ENCODE measurements at places on chromosomes 2 and 18.

DNA sequence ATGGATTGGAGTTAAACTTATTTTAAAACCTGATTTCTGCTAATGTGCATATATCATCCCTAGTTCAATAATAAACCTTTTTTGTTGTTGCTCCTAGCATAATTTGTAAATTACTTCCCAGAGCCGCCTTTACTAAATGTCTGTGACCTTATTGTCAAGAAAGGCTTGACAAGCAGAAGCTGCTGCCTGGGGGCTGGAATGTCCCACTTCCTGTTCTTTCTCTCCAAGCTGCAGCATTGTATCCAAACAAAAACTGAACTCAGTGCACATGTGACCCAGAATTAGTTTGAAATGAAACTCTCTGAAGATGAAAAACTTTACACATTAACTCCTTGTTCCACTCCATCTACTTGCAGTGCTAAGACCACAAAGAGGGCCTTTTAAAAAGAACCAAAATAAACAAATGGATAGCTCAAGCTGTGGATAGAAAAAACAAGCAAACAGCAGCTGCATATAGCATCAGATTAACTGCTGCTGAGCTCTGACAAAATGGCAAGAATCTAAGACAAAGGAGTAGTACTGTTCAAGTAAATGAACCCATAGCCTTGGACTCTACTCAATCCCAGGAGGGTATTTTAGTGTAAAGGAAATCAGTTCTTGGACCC, 99.8 kb upstream of the NEUROD1 start:
- no peak for DNase-seq

- no peak for DNase-seq
These were observed 100.8 kb downstream of the EPC2 start for GRCh38 chr2:148745151-148745851.

DNA sequence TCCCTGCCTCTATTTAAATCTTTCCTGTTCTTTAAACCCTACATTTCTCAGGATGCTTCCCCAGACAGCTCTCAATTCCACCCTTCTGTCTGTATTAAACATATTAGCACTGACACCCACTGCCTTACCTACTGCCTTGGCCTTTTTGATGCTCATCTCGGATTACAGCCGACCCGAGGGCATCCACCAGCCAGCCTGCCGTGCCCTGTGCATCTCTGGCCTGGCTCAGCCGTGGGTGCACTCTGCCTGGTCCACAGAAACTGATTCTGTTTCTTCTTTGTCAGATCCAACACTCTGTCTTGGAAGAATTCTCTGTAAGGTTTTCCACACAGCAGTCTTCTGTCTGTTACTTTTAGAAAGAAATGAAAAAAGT, 27.2 kb downstream of the TANC1 start:
- no peak for DNase-seq

DNA sequence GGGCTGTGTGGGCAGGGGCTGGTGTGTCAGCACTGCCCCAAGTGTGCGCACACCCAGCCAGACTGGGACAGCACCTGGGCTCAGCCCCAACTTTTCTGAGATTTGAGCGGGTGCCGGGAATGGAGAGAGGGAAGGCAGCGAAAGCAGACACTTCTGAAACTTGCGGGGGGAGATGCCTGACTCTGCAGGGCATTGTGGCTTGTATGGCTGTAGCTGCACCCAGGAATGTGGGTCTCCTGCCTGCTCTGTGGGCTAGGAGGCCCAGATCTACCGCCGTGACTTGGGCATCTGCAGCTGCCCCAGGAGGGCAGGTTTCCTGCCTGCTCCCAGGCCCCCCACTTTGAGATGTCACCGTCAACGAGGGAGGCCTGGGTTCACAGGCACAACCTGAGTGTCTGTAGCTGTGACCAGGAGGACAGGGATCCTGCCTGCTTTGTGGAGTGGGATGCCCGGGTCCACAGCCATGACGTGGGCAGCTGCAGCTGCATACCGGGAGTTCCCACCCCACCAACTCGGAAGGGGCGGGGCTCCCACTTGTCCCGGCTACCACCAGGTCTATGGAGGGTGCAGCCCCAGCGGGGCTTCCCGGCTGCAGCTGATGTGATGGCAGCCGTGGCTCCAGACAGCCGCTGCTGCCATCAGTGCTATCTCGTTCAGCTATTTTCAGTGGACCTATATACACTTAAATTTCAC, 95.3 kb downstream of the DOK6 start:
- no peak for DNase-seq

DNA sequence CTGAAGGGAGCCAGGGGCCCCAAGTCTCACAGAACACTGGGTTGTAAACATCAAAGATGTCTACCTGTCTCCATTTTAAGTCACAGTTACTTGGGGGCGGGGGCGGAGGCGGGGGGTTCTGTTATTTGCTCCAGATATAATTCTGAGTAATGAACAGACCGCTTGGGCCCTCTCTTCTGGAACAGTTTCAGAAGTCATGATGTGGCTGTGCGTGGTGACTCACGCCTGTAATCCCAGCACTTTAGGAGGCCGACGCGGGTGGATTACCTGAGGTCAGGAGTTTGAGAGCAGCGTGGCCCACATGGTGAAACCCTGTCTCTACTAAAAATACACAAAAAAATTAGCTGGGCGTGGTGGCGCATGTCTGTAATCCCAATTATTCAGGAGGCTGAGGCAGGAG, 157.9 kb upstream of the APCDD1 start:
- DNase-seq = no peak

GRCh38 chr18:3061581-3062312, 48.8 kb upstream of the LPIN2 start:
- DNase-seq = no peak

- DNase-seq = no peak
These were observed 195.6 kb downstream of the CLIP4 start for GRCh38 chr2:29310650-29311348.

DNA sequence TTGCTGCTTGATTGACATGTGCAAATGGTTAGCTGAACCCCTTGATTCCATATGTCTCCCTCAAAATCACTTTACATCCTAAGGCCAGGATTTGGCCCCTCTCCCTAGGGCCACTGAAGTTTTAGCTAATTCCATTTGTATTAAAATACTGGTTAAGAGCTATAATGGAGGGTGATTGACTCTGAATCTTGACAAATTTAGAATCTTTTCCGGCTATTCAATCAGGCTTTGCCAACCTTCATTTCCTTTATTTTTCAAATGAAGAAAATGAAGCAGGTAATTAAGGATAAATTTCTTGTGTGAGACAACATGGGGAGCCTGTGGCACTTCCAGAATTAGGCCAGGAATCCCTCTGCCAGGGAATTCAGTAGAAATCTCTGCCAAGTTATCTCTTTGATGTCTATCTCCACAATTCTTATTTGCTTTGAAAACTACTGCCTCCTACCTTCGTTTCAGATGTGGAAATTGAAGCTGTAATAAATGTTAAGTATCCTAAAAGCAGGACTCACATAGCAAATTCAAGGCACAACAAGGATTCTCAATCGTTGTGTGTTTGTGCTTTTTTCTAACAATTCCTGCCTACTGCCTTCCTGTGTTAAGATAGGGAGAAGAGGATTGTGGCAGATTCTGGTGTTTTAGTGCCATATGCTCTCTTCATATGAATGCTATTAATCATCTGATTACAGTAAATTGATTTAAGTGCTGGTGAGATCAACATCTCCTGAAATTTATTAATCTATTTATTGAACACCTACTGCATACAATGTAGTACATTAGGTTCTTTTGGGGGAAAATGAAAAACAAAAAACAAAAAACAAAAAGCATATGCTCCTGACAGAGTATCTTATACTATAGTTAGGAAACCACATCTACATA, 47.8 kb upstream of the MAP4K3 start:
- DNase-seq = no peak

- no peak for DNase-seq
These were observed 12.3 kb upstream of the CERS6 start for GRCh38 chr2:168443818-168444217.

GRCh38 chr2:22880161-22880560, 504.8 kb upstream of the KLHL29 start:
- DNase-seq = no peak

- no peak for DNase-seq
These were observed 290.2 kb downstream of the ZNF385B start for GRCh38 chr2:179571252-179571651.

DNA sequence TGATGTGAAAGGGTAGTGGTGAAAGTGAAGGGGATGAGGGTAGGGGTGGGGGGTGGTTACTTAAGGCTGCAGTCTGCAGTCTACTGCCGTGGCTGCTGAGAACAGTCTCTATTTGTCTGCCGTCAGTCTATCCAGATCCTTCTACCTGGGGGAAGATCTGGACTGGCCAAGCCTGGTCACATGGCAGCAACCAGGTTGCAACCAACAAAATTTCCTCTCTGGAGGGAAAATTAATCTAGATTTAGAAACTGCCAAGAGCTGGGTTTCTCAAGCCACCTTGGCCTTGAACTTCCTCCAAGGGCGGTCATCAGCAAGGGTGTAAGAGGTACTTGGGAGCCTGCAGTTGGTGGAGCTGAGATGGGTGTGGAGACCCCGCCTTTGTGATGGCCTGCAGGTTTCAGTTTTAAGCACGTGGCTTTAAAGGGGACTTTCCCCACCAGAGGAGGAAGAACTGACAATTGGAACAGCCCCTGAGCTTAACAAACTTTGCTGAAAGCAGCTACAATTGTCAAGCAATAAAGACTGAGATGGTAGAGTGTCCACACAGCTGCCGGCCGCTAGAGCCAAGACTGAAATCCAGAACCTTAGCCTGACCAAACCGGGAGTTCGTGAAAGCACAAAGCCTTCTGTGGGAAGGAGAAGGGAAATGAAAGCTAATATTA, 31.4 kb upstream of the KCMF1 start:
- DNase-seq = no peak

- DNase-seq = no peak
These were observed 30.9 kb downstream of the LONRF2 start for GRCh38 chr2:100291152-100291970.

DNA sequence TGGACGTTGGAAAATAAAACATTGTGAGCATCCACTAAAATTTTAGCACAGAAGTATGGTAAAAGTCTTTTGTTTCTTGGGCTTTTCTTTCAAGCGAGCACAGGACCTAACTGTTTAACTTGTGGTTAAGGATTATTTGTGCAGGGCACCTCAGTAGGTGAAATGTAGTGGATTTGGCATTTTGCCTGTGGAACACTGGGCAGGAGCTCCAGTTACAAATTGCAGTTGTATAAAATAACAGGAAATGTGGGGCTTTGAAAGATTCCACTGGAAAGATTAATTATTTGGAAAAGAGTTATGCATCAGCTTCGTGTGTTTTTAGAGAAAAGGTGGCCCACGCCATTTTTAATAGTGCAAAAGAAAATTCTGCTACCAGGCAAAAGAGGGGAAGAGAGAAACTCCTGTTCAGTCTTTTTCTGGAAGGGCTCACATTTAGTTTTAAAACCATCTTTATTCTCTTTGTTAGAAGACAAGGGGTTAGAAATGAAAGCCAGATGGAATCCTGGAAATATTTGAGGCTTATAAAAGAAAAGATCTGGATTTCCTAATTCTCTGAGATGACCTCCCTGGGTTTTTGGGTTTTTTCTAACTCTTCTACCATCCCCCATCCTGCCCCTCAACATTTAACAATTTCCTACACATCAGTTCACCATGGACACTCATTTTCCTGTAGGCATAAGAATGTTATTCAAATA, 144.3 kb upstream of the SERTAD2 start:
- DNase-seq = no peak

DNA sequence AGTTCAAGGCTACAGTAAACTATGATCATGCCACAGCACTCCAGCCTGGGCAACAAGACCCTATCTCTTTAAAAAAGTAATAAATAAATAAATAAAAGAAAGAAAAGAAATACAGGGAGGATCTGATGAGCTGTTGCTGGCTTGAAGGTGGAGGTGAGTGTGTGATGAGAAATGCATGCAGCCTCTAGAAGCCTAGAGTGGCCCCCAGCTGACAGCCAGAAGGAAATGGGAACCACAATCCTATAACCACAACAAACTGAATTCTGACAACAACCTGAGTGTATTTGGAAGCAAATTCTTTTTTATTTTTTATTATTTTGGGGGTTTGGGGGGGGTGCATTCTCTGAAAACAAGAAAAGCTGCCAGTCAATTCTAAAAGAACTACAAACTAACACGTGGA, 14.6 kb downstream of the NOL10 start:
- DNase-seq = no peak

- DNase-seq = no peak
These were observed 61.3 kb downstream of the THADA start for GRCh38 chr2:43534569-43534968.

- DNase-seq = no peak
These were observed 30.8 kb downstream of the PDIA6 start for GRCh38 chr2:10781746-10782145.

DNA sequence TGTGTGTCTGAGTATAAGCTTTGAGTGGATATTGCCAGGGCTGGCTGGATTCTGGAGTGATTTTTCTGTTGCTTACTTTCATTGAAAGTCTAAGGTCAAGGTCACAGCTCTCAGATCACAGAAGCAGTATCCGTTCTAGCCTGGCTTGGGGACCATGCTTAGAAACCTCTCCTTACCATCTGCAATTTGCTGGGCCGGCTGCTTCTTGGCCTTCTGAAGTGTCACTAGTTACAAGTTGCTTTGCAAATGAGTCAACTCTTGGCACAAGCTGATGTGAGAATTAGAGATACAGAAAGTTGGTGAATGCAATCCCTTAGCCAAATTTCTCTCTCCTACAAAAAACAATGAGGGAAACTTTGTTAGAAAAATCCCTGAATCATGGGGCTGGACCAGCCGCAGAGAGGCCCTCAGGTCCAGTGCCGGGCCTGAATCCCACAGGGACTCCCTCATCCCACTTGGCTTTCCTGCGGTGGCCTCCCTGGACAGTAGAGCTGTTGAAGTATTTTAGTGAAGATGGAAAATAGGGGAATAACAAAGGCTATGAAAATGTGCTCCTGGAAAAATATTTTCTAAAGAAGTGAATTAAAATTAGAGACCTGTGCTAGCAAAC, 92.7 kb upstream of the CNGA3 start:
- no peak for DNase-seq

- no peak for DNase-seq
These were observed 108.9 kb downstream of the TPO start for GRCh38 chr2:1521878-1522830.

DNA sequence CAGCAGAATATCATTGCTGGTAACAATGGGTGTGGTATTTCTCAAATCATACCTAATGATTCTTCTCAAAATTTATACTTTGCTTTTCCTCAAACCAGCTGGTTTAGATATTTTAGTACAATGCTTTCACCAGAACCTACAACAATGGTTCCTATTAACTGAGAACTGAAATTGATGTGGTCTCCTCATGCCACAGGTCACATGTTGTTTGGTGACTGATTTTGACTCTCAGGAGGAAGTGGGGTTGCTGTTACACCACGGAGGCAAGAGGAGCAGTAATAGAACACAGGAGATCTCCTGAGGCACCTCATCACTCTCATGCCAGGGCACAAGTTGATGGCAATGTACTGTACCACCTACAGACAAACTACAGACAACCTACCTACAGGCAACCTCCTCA, 3.0 kb upstream of the CEP68 start:
- DNase-seq = no peak

- DNase-seq = no peak
These were observed 58.1 kb downstream of the NCKAP1 start for GRCh38 chr2:182980115-182980514.

DNA sequence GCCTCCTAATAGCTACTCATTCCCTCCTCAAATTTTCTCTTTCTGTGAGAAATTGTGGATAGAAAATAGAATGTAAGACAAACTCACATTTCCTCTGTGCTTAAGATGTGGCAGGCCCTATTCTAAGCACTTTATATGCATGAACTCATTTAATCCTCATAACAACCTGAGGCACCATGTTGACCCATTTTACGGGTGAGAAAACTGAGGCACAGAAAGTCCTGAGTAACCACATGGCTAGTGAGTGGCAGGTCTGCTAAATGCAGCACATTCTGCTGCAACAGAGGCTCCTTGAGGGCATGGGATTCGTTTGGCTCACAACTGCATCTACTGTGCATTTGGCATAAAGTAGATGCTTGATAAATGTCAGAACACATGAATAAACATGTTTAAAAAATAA, 22.7 kb upstream of the RNF149 start:
- DNase-seq = no peak
